ENCODE measurements at places on chromosomes 5 and 9. TPM values are rescaled to one million over a fixed set of nuclear protein-coding genes. Genes with fewer than 3 reads are reported as not detected.

C5orf58 gene
- total RNA-seq = not detected

GALNT12 gene
- 16.5 TPM for total RNA-seq

TUSC1 gene
- total RNA-seq = 7.4 TPM

MYOT gene
- not detected for total RNA-seq

RAI14 gene
- total RNA-seq = 107 TPM

CDX1 gene
- 0.17 TPM for total RNA-seq

NTNG2 gene
- total RNA-seq = 2.0 TPM

GADD45G gene
- not detected for total RNA-seq

AQP7 gene
- 0.99 TPM for total RNA-seq

PDLIM4 gene
- total RNA-seq = 43.3 TPM

TMOD1 gene
- total RNA-seq = under 0.01 TPM

FGFR4 gene
- 20.1 TPM for total RNA-seq

PDZD2 gene
- 0.50 TPM for total RNA-seq

CNTLN gene
- 11.1 TPM for total RNA-seq

C5orf34 gene
- 1.3 TPM for total RNA-seq

Measured in smooth muscle cell of trachea (primary cell).